ENCODE measurements at places on chromosomes 1 and 21.

- no peak for DNase-seq
Observed at GRCh38 chr1:225587310-225587709, 65.6 kb downstream of the ENAH start.

DNA sequence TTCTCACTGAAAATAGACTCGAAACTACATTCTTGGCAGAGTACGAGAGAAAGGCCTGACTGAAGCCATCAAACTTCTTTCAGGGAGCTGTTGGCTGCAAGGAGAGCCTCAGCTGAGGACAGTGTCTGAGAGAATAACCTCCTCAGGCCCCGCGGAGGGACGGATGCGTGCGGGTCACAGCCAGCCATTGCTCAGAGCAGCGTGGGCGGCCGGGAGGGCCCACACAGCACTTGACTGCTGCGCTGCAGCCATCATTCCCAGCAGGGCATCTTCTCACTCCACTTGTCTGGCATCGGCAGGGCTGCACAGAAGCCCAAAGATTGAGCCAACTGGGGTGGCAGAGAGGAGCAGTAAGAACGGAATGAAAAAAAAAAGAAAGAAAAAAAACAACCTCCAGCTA lies 113.5 kb downstream of the XCL2 start:
- DNase-seq: no peak

GRCh38 chr1:43285269-43285990 lies at the start of gene C1orf210:
TSS of gene C1orf210 (minus strand) at chr1:43285581. CDS start at chr1:43283270, 2,311 bp downstream.
- DNase-seq: peak; percentile 74

DNA sequence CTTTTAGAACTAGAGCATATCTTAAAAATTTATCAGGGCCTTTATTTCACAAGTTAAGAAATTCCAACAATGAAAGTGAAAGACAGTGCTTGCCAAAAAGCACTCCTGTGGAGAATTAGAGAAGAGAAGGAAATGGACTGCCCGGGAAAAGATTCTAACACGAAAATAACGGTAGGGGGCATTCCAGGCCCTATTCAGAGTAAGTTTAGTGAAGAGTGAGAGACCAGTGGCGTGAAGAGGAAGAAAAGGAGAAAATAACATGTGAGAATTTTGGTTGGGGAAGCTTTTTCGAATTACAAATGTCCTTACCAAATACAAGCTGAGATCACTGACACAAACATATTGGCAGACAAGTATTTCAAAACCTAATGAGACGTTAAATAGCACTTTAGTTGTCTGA lies 38.4 kb upstream of the RBM34 start:
- peak; percentile 75 for DNase-seq

DNA sequence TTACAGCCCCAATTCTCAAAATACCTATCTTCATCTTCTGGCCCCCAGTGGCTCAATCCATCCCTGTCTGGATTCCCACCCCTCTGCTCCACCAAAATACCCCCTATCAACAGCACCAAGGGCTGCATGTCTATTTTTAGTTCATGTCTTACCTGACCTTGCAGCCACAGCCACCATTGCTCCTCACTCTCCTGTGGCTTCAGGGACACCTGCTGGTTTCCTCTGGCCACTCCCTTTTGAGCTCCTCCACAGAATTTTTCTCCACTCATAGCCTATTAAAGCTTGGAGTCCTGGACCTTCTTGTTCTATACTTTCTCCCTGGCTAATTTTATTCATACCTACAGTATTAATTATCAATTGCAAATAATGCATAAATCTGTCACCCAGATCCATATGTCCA lies 125.3 kb upstream of the NGF start:
- DNase-seq: no peak

GRCh38 chr1:244794071-244794470 lies 41.4 kb upstream of the COX20 start:
- no peak for DNase-seq

GRCh38 chr21:46437511-46437910 lies 21.2 kb upstream of the DIP2A start:
- DNase-seq: no peak

- no peak for DNase-seq
Observed at GRCh38 chr1:198934426-198934825, 295.6 kb downstream of the PTPRC start.

GRCh38 chr1:113887402-113888175 lies at the start of gene BCL2L15:
TSS of gene BCL2L15 (minus strand) at chr1:113887581. CDS start at chr1:113887375, 206 bp downstream.
- DNase-seq: no peak

DNA sequence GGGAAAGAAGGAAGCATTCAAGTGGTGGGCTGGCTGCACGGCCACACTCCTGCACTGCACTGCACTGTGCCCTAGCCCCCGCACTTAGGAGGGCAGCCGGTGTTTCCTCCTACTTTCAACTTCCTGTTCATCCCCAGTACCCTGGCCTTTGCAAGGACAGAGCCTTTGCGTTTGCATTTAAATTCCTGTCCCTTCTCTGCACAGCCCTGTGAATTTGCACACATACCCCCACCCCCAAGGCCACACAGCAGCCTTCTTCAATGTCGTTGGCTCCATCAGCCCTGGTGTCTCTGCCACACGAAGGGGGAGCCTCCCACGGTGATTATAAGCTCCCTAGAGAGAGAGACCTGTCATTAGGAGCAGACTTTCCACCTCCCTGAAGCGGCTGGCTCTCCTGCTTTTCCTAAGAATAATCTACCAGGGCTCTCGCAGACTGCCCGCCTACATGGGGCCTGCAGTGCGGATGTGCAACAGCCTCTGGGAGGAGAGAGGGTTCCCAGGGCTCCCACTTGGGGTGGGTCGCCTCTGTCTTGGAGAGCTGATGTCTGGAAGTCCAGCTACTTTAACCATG lies 13.2 kb upstream of the SLC45A3 start:
- DNase-seq: no peak

DNA sequence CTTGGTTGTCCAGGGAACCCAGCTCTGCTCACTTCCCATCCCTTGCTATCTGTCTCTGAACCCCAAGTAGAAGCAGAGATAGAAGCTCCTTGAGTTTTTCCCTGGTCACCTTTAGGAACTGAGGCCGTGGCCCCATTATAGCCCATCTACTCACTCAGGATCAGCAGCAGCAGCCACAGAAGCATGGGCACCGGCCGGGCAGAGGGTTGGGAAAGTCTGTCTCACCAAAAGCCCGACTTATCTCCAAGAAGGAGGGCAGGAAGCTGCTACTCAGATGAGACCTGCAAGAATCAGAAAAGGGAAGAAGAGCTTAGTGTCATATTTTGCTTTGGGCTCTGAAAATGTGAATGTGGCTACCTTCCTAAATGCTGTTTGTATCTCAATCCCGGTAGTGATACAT lies 264 bp downstream of the FCRL3 start:
- no peak for DNase-seq

DNA sequence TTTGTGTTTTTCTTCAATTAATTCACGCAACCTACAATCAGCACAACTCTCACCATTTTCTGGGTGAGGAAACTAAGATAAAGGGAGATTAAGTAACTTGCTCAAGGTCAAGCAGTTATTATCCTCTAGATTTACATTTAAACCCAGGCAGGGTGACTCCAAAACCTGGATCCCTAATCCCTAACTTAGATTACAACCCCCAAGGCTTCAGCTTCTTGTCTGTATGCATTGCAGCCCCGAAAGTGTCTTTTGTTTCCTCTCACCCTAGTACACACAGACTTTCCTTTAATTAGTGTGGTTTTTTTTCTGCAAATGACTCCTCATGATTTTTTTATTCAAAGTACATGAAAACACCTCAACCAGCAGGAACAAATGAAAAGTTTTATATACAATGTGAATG lies 748.6 kb upstream of the ADGRL2 start:
- DNase-seq: no peak

- no peak for DNase-seq
Observed at GRCh38 chr1:44060830-44061267, 29.6 kb upstream of the SLC6A9 start.

DNA sequence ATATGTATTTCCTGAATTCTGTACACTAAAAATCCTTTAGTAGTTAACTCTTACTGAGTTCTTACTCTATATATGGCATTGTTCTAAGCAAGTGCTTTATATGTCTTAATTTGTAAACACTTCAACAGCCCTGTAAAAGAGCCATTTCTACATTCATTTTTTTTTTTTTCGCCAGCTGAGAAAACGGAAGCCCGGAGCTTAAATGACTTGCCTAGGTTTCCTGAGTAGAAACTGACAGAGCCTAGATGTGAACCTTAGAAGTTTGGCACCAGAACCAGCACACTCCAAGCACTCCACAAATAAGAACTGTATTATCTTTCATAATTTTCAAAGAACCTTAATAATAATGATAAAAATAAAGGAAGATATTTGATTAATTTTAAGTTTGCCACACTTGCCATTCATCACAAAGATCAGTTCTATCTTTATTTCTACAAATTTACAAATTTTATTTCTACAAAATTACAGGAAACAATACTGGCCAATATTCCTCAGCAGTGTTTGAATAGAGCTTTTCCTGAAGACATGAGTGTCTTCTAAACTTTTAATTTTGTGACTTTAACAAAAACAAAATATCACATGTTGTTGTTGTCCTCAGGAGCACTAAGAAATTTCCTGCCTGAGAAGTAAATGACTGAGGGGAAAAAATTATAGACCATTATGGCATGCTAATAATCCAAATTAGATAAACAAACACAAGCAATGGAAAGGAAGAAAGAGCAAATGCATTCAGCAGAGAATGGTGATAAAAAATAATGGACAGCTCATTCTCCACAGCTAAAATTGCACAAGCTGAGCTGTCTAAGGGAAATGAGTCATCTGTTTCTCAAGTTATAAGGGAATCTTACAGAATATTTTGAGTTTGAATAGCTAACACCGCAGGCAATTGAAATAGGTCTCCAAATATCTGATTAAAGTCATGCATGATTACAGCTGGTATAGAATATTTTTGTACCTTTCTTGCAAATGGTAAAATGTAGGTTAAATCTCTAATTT lies 71.2 kb downstream of the DPYD start:
- no peak for DNase-seq

- DNase-seq: no peak
Observed at GRCh38 chr21:29443411-29444010, 144.8 kb downstream of the BACH1 start.

DNA sequence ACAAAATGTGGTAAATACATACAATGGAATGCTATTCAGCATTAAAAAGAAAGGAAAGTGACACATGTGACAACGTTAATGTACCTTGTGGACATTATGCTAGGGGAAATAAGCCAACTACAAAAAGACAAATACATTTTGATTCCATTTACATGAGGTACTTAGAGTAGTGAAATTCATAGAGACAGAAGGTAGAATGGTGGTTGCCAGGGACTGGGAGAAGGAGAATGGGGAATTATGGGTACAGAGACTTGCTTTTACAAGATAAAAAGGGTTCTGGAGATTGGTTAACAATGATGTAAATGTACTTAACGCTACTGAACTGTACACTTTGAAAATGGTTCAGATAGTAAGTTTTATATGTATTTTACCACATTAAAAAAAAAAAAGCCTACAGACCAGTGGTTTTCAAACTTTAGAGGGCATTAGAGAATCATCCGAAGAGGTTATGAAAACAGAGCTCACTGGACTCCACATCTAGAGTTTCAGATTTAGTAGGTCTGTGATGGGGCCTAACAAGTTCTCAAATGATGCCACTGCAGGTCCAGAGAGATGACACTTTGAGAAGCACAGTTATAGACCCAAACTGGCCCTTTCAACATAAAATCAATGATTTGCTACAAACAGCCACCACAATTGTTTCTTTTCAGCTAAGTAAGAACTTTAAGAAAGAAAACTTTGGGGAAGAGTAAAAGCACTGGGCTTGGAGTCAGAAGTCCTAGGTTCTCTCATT lies 9.6 kb upstream of the ADCY10 start:
- DNase-seq: no peak

All from iPS DF 19.7 (cell line).